ENCODE measurements at places on chromosomes 2 and 18. TPM values are rescaled to one million over a fixed set of nuclear protein-coding genes. Genes with fewer than 3 reads are reported as not detected.
A peak's percentile ranks its signal among the peaks of the same experiment; 100 is the strongest.

The ARHGAP25 gene
- 8.9 TPM for total RNA-seq

The SKA1 gene
- total RNA-seq: 1.4 TPM

The ANKRD53 gene
- 0.22 TPM for total RNA-seq

The GORASP2 gene
- total RNA-seq: 20.0 TPM

The RPRD1A gene
- total RNA-seq: 32.3 TPM

The ITPRID2 gene
- 135 TPM for total RNA-seq

The CYBRD1 gene
- 14.6 TPM for total RNA-seq

The LHCGR gene
- total RNA-seq: not detected

The SPP2 gene
- total RNA-seq: not detected

The PRSS56 gene
- total RNA-seq: not detected

- DNase-seq: no peak
Observed at GRCh38 chr2:60934165-60934722, 52.9 kb downstream of the REL start.

GRCh38 chr2:149180226-149180875, 141.9 kb downstream of the LYPD6B start:
- no peak for DNase-seq

DNA sequence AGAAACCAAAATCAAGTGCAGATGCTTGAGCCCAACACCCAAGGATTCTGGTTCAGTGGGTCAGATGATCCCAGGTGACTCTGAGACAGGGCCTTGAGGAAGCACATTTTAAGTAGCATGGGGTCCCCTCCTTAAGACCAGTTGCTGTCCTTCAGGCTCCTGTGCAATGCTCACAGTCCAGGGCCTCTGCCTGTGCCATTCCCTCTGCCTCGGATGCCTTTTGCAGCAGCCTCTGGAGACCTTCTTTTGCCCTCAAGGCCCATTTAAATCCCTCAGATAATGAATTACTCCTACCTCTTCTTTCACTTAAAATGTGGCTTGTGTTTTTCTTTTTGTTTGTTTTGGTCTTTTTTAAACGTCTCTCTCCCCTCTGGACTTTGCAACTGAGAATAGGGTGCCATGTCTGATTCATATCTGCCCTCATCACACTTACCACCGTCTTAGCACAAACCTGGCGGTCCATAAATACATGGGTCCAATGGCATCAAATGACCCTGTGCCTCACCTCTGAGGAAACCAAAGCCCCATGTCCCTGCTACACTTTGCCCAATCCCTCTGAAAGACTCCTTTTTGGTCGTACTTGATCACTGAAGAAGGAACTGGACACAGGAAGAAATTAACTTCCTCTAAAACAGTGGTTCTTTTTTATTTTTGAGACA, 14.2 kb downstream of the ACTG2 start:
- DNase-seq: no peak

DNA sequence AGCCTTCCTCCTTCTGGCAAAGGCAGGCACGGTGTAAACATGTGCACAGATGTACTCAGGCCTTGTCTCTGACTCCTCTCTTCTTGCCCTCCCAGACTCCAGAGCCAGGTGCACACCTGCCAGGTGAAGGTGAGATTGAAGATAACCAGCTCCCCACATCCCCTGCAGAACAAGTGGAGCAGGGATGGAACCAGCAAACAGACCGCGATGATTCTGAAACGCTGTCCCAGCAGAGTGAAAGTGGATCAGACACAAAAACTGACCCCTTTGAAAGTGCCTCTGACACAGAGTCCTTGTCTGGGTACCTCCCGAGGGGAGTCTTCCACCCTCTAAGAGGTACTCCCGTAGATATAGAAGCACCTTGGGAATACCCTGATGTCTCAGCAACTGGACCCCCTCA, 77.2 kb downstream of the ARHGEF4 start:
- DNase-seq: no peak

DNA sequence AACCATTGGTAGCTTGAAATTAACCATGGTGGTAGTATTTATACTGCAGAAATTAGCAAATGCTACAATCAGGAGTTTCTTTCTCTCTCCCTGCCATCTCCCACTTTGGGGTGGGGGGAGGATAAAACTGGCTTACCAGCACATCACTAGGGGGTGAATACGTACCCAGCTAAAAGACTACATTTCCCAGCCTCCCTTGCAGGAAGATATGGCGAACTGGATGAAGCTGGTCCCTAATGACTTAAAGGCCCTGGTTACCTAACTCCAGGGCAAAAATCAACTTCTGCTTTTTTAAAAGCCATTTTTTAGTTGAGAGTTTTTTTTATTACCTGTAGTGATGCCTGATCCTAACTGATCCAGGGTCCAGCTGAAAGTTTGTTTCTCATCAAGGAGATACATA, 70.3 kb upstream of the RAB12 start:
- no peak for DNase-seq

DNA sequence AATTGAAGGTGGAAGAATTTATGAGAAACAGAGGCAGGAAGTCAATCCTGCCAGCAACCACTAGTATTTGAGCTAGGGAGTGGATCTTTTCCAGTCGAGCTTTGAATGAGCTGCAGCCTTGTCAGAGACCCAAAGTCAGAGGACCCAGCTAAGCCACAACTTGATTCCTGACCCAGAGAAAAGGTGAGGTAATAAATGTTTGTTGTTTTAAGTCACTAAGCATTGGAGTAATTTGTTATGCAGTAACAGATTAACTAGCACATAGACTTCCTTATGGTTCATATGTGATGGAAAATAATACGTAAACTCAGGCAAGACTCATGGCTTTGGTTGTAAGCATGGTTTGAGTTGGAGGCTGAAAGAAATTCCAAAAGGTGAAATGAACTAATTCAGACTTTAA, 21.6 kb downstream of the EFEMP1 start:
- DNase-seq: no peak

- no peak for DNase-seq
Observed at GRCh38 chr2:134324947-134325346, 71.1 kb downstream of the MGAT5 start.

DNA sequence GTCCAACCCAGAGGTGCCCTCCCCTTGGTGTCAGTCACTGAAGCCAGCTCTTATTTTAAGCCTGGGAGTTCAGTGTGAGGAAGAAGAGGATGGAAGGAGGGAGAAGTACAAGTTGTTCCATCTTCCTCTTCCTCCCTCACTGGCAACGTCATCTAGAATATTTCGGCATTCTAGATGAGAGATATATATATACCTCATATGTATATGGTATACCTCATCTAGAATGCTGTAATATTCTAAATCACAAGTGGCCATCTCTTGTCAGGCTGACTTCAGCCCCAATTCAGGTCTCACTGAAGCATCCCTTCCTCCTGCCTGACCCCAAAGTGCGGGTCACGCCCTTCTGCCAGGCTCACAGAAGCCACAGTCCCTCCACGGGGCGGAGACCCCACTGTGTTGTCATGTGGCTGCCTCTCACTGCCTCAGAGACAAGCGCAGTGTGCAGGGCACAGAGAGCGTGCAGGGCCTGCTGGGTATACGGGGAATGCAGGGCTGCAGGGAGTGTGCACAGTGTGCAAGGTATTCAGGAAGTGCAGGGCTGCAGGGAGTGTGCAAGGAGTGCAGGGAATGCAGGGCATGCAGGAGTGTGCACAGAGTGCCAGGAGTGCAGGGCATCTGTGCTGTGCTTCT, 32.8 kb upstream of the B3GNT7 start:
- no peak for DNase-seq

DNA sequence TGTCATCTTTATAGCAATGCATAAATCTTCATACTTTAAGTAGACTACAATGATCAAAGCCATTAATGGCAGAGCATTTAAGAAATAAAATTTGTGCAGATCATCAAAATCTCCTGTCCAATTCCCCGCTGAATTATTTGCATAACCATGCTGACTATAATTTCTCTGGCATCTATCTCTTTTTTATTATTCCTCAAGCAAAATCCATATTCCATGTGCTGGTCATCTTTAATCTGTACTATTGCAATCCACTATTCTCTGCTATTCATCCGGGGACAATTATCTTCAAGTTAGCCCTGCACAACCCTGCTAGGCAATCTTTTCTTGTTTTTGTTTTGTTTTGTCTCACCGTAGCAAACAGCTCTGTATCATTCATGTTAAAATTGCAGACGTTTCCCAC, 1469.6 kb upstream of the NXPH2 start:
- DNase-seq: no peak

DNA sequence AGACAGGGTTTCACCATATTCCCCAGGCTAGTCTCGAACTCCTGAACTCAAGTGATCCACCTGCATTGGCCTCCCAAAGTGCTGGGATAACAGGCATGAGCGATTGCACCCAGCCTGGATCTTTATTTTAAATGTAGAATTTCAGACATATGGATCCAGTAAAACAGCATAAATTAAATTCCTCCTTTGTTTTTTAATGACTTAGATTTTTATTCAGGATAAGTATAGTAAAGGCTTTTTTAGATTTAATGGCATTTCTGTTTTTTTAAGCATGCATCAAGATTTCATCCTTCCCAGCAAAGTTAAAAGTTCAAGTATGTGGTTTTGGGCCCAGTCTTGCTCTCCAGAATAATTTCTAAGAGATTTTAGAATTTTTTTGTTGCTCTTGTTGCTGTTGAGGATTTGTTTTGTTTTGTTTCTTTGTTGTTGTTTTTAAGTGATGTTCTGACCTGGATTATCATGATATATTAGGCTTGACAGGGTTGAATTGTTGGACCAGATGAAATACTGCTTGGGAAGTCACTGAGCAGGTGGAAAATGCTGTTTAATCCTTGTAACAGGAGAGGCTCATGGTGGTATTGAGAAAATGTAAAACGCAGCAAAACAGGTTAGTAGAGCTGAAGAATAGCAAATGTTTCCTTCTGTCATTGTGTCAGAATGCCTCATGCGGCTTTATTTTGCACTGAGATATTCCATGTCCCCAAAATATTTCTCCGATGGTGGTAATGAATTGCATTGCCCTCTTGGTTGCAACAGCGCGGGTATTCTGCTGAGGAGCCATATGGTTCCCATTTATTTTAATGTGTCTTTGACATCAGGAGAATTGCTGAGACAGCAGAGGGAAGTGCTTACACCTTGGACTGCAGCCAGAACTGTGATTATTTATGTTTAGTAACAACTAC, 147.9 kb downstream of the GALNT3 start:
- no peak for DNase-seq

GRCh38 chr2:216698895-216699294, 3.5 kb upstream of the IGFBP5 start:
- peak; percentile 71 for DNase-seq

- DNase-seq: no peak
Observed at GRCh38 chr2:235238537-235238936, 255.3 kb upstream of the AGAP1 start.

GRCh38 chr2:174328114-174328960, 6.4 kb upstream of the SP9 start:
- no peak for DNase-seq

GRCh38 chr2:118078734-118079133, 9.5 kb upstream of the INSIG2 start:
- no peak for DNase-seq

DNA sequence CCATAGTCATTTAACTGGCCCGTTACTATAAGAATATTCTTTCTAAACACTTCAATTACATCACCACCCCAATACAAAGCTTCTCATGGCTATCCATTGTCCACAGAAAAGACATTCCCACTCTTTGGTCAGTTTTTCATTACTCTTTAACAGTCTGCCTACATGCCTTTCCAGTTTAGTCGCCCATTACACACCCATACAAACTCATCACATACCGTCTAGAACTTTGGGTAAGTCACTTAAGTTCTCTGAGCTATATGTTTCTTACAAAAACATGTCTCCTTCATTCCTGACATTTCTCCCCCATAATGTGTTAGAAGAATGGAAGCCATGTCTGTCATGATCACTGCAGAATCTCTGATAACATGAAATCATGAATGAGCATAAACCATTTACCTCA, 108.2 kb upstream of the STK17B start:
- no peak for DNase-seq

- no peak for DNase-seq
Observed at GRCh38 chr2:183347969-183348368, 223.7 kb downstream of the NUP35 start.

- DNase-seq: no peak
Observed at GRCh38 chr18:66674286-66674685, 70.4 kb upstream of the CDH19 start.

DNA sequence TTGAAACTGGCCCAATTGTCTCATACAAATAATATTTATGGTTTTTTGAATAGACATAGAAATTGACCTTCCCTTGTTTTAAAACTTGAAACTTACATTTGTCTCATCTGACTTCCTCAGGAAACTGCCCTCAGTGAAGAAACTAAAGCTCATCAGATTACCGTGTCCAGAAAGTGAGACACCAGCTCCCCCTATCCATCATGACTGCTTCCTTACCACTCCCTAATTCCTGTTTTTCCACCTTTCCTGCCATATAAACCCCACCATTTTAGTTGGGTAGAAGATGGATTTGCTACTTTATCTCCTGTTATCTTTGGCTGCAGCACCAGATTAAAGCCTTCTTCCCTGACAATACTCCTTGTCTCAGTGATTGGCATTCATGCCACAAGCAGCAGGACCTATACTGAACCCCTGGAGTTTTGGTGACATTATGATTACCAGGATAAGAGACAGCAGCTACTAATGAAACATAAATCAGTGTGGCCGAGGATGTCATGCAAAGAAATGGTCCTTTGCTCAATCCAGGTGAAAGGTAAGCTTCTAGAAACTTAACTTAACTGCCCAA, 1627.6 kb upstream of the ZEB2 start:
- DNase-seq: no peak

GRCh38 chr2:105961599-105962146, 217.0 kb downstream of the NCK2 start:
- no peak for DNase-seq

DNA sequence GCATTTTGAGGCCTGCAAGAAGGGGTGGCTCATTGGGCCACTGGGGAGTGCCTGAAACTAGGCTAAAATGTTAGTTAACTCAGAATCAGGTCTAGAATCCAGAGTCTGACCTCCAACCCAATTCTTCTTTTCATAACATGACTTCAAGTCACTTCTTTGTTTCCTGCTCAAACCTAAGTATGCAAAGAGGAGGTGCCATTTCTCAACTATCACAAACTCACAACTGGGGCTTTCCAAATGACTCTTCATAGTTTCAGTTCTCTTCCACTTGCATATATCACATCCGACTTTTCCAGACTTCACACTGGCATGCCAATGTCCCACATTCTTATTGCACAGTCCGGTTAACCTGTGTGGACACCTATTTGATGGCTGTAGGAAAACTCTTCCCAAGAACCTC, 211.6 kb downstream of the TCF4 start:
- no peak for DNase-seq

- no peak for DNase-seq
Observed at GRCh38 chr2:136226903-136227302, 109.0 kb upstream of the CXCR4 start.

- peak; percentile 82 for DNase-seq
Observed at GRCh38 chr18:22683196-22683676, 249.9 kb upstream of the RBBP8 start.

Measured in lung microvascular endothelial cell (primary cell).